SJSA1 (cell line): ENCODE measurements at places on chromosomes 13 and 19.
A peak's percentile ranks its signal among the peaks of the same experiment; 100 is the strongest.

- peak overlapping the region; percentile 27; the same call in 1 of the 2 replicates for H3K27ac ChIP-seq
- peak; percentile 53 for DNase-seq
- H3K36me3 ChIP-seq, result peaks cover 70% of the 10 kb centered on the region
- no peak overlapping the region for H3K4me3 ChIP-seq
- H3K27me3 ChIP-seq, result no peaks in the 10 kb centered on the region
Measured at GRCh38 chr19:9847087-9847671, 12.1 kb downstream of the PIN1 start.

DNA sequence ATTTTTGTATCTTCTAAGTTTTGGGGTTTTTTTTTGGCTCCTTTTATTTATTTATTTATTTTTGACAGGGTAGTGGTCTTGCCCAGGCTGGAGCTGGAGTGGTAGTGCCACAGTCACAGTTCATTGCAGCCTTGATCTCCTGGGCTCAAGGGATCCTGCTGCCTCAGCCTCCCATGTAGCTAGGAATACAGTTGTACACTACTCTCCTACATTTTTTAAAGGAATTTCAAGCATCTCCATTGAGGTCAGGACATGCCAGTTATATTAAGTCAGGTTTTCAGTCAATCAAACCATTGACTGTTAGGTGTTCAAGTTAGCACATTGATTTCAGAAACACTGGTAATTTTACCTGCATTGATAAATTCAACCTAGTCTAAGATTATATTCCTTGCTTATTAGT is 480.5 kb upstream of the SPRY2 start:
- no peaks in the 10 kb centered on the region for H3K4me1 ChIP-seq
- no peaks in the 10 kb centered on the region for H3K27me3 ChIP-seq
- no peak overlapping the region for H3K27ac ChIP-seq
- no peak overlapping the region for H3K4me3 ChIP-seq
- H3K36me3 ChIP-seq, result no peaks in the 10 kb centered on the region
- no peak for DNase-seq

- no peak for DNase-seq
- peaks cover 54% of the 10 kb centered on the region for H3K36me3 ChIP-seq
- peaks cover 14% of the 10 kb centered on the region for H3K4me1 ChIP-seq
- no peaks in the 10 kb centered on the region for H3K27me3 ChIP-seq
Measured at GRCh38 chr19:49880162-49880869, 2.8 kb downstream of the TBC1D17 start.

GRCh38 chr13:101258071-101258470 is 158.2 kb downstream of the NALCN start:
- no peak overlapping the region for H3K4me3 ChIP-seq
- no peaks in the 10 kb centered on the region for H3K36me3 ChIP-seq
- peaks cover 11% of the 10 kb centered on the region for H3K4me1 ChIP-seq
- peak; percentile 77 for DNase-seq
- peak overlapping the region; percentile 82 for H3K27ac ChIP-seq

DNA sequence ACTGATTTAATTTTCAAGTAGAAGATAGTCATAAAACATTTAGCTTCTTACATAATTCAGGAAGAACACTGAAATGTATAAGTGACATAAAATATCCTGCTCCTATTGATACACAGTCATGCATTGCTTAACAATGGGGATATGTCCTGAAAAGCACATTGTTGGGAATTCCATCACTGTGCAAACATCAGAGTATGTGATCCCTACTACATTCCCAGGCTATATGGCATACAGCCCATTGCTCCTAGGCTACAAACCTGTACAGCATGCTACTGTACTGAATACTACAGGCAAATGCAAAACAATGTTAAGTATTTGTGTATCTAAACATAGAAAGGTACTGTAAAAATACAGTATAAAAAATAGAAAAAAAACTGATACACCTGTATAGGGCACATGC is 723.9 kb upstream of the ARGLU1 start:
- no peaks in the 10 kb centered on the region for H3K36me3 ChIP-seq
- no peak overlapping the region for H3K4me3 ChIP-seq
- H3K27ac ChIP-seq, result no peak overlapping the region
- H3K4me1 ChIP-seq, result no peaks in the 10 kb centered on the region
- DNase-seq, result no peak

- H3K27me3 ChIP-seq, result no peaks in the 10 kb centered on the region
- peak; percentile 98 for DNase-seq
- peaks cover 12% of the 10 kb centered on the region; the same call in 1 of the 2 replicates for H3K36me3 ChIP-seq
- peaks cover 41% of the 10 kb centered on the region for H3K4me1 ChIP-seq
- H3K27ac ChIP-seq, result peak overlapping the region; percentile 91
- H3K4me3 ChIP-seq, result no peak overlapping the region
Measured at GRCh38 chr19:43765109-43765876, 10.5 kb upstream of the SMG9 start.

GRCh38 chr19:3319643-3320353 is 46.6 kb upstream of the NFIC start:
- peaks cover 17% of the 10 kb centered on the region for H3K4me1 ChIP-seq
- H3K4me3 ChIP-seq, result no peak overlapping the region
- no peak for DNase-seq
- peaks cover 22% of the 10 kb centered on the region for H3K27me3 ChIP-seq

GRCh38 chr13:51946163-51946669 is 65.0 kb downstream of the ATP7B start:
- H3K27ac ChIP-seq, result no peak overlapping the region
- no peak overlapping the region for H3K4me3 ChIP-seq
- H3K36me3 ChIP-seq, result no peaks in the 10 kb centered on the region
- no peaks in the 10 kb centered on the region for H3K27me3 ChIP-seq

GRCh38 chr19:18507727-18508440 is 14.0 kb downstream of the ELL start:
- no peaks in the 10 kb centered on the region for H3K27me3 ChIP-seq
- no peak overlapping the region for H3K27ac ChIP-seq
- no peaks in the 10 kb centered on the region; the same call in 1 of the 2 replicates for H3K36me3 ChIP-seq
- no peak for DNase-seq

- H3K4me3 ChIP-seq, result no peak overlapping the region
- no peak overlapping the region for H3K27ac ChIP-seq
Measured at GRCh38 chr19:16376241-16376640, 51.6 kb downstream of the KLF2 start.

DNA sequence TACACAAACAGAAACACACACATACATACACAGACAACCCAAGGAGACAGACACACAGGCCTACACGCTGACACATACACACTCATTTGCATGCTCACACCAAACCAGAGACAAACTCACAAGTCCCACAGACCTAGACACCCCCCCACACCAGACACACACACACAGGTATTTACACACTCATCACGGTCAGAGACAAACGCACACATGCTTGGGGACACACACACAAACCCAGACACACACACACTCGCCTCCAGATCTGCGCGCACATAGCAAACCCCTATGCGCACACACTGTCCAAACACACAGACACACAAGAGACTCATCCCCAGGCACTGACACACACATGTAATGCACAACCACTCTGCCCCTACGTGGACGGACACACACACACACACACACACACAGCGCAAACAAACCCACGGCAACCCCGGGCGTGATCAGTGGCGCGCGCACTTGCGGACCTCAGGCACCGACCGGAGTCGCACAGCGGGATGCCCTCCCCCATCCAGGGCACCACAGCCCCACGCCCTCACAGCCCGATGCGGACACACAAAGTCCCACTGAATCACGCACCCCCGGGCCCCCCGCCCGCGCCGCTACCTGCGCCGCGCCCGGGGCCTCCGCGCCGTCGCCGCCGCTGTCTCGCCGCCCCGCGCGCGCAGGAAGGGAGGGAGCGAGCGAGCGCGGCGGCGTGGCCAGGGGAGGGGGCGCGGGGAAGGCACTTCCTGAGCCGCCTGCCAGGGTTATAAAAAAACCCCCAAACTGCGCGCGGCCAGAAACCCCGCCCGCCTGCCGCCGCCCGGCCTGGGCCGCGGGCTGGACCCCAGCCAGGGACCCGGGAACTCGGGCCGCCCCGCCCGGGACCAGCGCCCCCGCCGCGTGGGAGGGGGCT is at the start of gene ADAMTS10:
TSS of gene ADAMTS10 (minus strand) at position 675 of the 895 bp plus-strand sequence. CDS start 5,005 bp downstream, outside the sequence.
- DNase-seq, result no peak
- H3K36me3 ChIP-seq, result peaks cover 9% of the 10 kb centered on the region
- H3K27ac ChIP-seq, result peak within 1 kb of the TSS; percentile 64
- H3K4me1 ChIP-seq, result peaks cover 38% of the 10 kb centered on the region
- peak within 1 kb of the TSS; percentile 60 for H3K4me3 ChIP-seq

DNA sequence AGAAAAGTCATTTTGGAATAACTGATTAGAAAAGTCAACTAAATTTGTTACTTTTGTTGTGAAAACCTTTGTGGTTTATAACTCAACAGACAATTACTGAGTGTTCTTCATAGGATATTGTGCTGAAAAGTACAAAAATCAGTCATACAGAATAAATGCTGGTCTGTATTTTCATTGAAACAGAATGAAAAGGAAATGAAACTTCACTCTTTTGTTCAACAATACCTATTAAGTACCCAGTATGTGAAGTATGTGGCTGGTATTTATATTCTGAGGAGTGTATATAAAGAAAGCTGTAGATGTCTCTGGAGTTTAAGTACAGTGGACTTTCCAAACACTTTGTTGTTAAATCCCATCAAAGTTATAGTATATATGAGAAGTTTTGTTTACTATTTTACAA is 828.4 kb upstream of the ATXN8OS start:
- no peaks in the 10 kb centered on the region for H3K4me1 ChIP-seq
- no peak for DNase-seq
- H3K36me3 ChIP-seq, result no peaks in the 10 kb centered on the region
- no peak overlapping the region for H3K4me3 ChIP-seq

- no peak overlapping the region for H3K27ac ChIP-seq
- DNase-seq, result no peak
- no peaks in the 10 kb centered on the region; the same call in 1 of the 2 replicates for H3K36me3 ChIP-seq
- H3K4me3 ChIP-seq, result no peak overlapping the region
- no peaks in the 10 kb centered on the region for H3K4me1 ChIP-seq
- H3K27me3 ChIP-seq, result no peaks in the 10 kb centered on the region
Measured at GRCh38 chr13:95982144-95982543, 71.1 kb downstream of the UGGT2 start.

DNA sequence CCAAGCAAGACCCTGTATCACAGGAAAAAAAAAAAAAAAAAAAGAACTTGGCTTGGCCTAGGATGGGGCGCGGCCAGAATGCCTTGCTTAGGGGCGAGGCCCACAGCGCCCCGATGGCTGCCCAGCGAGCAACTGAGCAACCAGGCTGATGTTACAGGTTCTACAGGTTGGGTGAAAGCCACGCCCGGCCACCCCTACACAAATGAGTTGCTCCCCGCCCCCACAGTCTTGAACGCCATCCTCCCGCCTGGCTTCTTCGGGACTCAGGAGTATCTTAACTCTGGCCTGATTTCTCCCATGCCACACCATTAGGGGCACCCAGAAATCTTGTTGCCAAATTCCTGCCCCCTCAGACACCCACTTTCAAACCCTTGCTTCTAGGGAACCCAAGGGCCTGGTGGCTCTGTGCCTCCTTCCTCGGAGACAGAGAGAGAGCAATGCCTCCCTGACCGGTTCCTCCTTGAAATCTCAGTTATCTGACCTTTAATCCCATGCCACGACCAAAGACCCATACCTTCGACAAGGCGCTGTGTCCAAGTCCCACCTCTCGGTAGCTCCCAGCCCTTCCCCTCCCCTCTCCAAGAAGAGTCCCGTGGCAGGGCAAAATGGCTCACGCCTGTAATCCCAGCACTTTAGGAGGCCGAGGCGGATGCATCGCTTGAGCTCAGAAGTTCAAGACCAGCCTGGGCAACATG is 1.1 kb upstream of the CBLC start:
- peak overlapping the region; percentile 75 for H3K27ac ChIP-seq
- H3K27me3 ChIP-seq, result no peaks in the 10 kb centered on the region
- no peak overlapping the region for H3K4me3 ChIP-seq
- no peaks in the 10 kb centered on the region for H3K36me3 ChIP-seq
- DNase-seq, result peak; percentile 42
- peaks cover 40% of the 10 kb centered on the region for H3K4me1 ChIP-seq

DNA sequence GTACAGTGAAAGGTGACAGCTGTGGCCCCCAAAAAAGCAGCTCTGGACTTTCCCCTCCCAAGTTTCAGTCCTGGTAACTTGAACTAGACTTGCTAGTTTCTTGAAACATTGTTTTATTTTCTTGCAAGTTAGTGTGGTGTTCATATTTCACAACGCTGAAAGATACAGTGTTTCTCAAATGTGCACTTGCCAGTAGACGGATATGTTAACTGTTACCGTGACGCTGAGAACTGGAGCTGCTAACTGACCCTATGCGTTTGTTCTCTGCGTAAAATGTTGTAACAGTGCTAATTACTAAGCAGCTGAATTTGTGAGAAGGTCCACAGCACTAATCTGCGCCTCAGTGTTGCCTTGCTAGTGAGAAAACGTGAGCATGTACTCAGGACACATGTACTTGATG is 79.6 kb downstream of the GGACT start:
- DNase-seq, result no peak
- H3K4me3 ChIP-seq, result no peak overlapping the region
- no peaks in the 10 kb centered on the region for H3K36me3 ChIP-seq
- H3K27ac ChIP-seq, result no peak overlapping the region

DNA sequence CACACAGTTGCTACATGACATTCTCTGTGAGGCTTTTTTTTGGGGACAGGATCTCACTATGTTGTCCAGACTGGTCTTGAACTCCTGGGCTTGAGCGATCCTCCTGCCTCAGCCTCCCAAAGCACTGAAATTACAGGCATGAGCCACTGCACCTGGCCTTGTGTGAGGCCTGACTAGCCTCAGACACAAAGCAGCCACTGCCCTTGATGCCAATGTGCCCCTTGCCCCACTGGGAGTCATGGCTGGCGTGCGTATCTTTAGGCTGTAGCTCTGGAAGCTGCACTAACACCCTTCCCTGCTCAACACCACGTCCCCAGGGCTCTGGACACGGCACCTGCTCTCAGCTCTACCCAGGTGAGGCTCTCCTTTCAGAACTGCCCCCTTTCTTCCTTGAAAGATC is 14.5 kb upstream of the KPTN start:
- no peak overlapping the region for H3K4me3 ChIP-seq
- H3K4me1 ChIP-seq, result no peaks in the 10 kb centered on the region
- no peak overlapping the region for H3K27ac ChIP-seq

- peaks cover 34% of the 10 kb centered on the region for H3K4me1 ChIP-seq
- peak overlapping the region; percentile 71 for H3K27ac ChIP-seq
- DNase-seq, result peak; percentile 17
- H3K27me3 ChIP-seq, result no peaks in the 10 kb centered on the region
- H3K4me3 ChIP-seq, result no peak overlapping the region
Measured at GRCh38 chr13:45220403-45220802, 19.6 kb upstream of the KCTD4 start.

DNA sequence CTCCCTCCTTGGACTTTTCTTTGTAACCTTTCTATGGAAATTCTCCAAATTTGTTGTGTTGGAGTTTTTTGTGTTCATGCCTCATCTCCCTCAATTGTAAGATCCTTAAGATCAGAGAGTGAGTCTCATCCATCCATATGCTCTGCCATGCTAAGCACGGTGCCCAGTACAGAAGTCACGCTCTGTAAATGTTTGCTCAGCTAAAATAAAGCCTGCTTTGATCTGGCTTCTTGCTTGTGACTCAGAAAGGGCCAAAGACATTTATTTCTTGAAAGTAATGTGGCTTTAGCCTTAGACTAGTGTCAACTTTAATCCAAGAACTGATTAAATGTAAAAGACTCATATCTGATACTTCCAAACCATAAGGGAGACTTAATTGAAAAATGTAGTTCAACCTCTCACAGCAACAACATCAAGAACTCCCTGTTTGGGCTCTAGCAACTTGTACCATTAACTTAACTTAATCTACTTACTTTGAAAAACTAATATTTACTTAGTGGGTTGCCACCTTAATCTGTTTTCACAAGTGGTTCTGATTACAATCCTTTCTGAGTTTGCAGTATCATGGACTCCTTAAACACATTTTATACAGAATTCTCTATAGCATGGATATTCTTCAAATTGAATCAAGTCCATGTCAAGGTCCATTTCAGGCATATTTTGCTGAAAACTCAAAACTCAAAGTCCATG is 100.2 kb downstream of the KL start:
- peaks cover 21% of the 10 kb centered on the region for H3K4me1 ChIP-seq
- peaks cover 76% of the 10 kb centered on the region for H3K36me3 ChIP-seq
- DNase-seq, result no peak
- no peak overlapping the region for H3K4me3 ChIP-seq
- H3K27ac ChIP-seq, result no peak overlapping the region
